ENCODE measurements at places on chromosomes 5 and 9. TPM values are rescaled to one million over a fixed set of nuclear protein-coding genes. Genes with fewer than 3 reads are reported as not detected.

Gene IFNA21
- total RNA-seq, result not detected

Gene PCDHAC2
- not detected for total RNA-seq

Gene ATG12
- total RNA-seq, result 36.4 TPM

DNA sequence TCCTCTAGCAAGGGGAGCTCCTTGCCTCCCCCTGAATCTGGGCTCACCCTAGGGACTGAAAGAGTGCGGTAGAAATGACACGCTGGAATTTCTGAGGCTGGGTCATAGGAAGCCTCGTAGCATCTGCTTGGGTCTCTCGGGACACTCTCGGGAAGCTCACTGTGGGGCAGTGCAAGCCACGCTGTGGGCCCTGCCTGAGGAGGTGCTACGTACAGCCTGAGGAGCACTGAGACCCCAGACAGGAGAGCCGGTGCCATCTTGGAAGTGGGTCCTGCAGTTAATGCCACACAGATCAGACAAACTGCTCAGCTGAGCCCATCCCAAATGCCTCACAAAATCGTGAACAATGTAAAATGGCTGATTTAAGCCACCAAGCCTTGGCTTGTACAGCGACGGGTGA lies 1.8 kb downstream of the MRPL36 start:
- peak overlapping the region; percentile 86 for H3K27ac ChIP-seq
- peak overlapping the region; percentile 90 for H3K4me3 ChIP-seq
- no peak for DNase-seq
- H3K4me1 ChIP-seq, result peaks cover 62% of the 10 kb centered on the region
- H3K27me3 ChIP-seq, result no peaks in the 10 kb centered on the region
- peaks cover 38% of the 10 kb centered on the region for H3K36me3 ChIP-seq

DNA sequence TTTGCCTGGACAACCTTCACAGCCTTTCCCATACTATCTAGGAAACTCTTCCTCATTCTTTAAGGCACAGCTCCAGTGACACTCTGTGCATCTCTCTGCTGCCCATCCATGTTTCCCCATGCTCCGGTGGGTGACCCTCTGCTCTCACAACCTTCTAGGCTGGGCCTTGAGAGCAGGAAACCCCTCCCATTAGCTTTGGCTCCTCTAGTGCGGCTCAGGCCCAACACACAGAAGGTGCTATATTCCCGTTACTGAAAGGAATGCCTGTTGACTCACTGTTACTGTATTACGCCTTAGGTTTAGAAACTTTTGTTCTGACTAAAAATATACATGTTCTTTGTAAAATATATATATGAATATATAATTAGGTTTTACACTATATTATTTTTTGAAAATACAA lies 8.1 kb upstream of the CCL28 start:
- no peaks in the 10 kb centered on the region for H3K4me1 ChIP-seq
- H3K36me3 ChIP-seq, result no peaks in the 10 kb centered on the region
- H3K4me3 ChIP-seq, result no peak overlapping the region
- no peaks in the 10 kb centered on the region for H3K27me3 ChIP-seq

DNA sequence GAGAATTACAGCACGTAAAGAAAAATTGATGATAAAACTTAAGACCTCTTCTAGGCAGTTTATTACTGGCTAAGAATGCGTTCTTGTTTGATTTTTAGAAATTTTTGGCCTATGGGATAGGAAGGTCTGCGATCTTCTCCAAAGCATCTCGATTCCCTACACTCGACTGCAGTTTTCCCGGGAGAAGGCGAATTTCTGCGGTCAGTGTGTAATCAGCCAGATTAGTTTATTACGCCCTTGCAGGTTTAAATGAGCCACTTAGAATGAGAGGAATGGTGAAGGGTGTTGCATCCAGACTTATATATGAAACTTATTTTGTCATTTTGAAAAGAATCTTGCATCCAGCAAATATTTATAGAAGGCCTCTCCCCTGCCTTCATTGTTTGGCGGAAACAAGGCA lies 1.2 kb downstream of the MTAP start:
- peaks cover 10% of the 10 kb centered on the region for H3K27me3 ChIP-seq
- peak overlapping the region; percentile 100 for H3K4me3 ChIP-seq
- peak overlapping the region; percentile 100 for H3K27ac ChIP-seq

GRCh38 chr9:93012963-93013855 lies 45.3 kb upstream of the SUSD3 start:
- peaks cover 14% of the 10 kb centered on the region for H3K4me1 ChIP-seq
- H3K36me3 ChIP-seq, result peaks cover 27% of the 10 kb centered on the region
- H3K27ac ChIP-seq, result no peak overlapping the region
- no peaks in the 10 kb centered on the region for H3K27me3 ChIP-seq

DNA sequence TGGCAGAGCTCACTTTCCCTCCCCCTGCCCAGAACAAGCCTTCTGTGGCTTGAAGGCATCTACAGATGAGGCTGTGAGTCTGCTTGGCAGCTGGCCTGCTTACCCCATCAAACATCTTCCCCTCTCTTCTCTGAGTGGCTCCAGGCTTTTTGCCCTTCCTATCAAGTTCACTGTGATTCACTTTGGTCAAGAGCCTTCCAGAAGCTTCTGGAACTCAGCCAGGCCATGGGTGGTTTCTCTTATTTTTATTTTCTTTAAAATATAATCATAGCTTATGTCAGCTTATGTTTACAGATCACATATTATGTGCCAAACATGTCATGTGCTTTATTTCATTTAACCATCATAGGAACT lies 267.0 kb downstream of the SEC61B start:
- DNase-seq, result no peak
- no peak overlapping the region for H3K27ac ChIP-seq
- no peak overlapping the region for H3K4me3 ChIP-seq
- peaks cover 23% of the 10 kb centered on the region for H3K27me3 ChIP-seq
- peaks cover 3% of the 10 kb centered on the region for H3K4me1 ChIP-seq

DNA sequence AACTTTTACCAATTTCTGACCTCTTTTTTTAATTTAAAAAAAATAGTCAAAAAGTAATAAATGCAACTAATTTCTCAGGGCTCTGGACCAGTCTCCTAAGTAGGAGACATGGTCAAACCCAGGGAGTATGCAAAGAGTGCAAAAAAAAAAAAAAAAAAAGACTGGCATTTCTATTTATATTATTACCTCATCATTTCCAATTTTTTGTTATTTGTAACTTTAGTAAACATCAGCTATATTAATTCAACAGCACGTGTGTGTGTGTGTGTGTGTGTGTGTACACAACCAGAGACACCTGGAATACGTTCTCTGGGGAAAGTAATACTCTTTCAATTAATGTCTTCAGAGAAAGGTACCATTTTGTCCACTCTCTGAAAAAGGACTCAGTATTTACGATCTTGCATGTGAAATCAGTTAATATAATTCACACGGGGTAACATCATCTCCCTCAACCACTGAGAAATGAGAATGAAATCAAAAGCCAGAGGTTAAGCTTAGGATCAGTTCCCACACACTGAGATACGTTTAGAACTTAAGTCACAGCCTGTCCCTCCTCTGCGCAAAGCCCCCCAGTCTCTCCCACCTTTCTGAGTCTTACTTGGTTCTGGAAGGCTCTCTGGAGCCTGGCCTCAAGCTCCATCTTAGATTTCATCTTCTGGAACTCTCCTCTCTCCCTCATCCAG lies 21.9 kb downstream of the ZNF608 start:
- H3K27ac ChIP-seq, result no peak overlapping the region
- H3K4me1 ChIP-seq, result no peaks in the 10 kb centered on the region
- peaks cover 7% of the 10 kb centered on the region for H3K27me3 ChIP-seq
- H3K4me3 ChIP-seq, result no peak overlapping the region

GRCh38 chr5:27855491-27855890 lies 817.1 kb upstream of the CDH9 start:
- no peak overlapping the region for H3K27ac ChIP-seq
- no peak for DNase-seq
- H3K27me3 ChIP-seq, result no peaks in the 10 kb centered on the region
- no peaks in the 10 kb centered on the region for H3K36me3 ChIP-seq
- H3K4me1 ChIP-seq, result no peaks in the 10 kb centered on the region
- H3K4me3 ChIP-seq, result no peak overlapping the region

DNA sequence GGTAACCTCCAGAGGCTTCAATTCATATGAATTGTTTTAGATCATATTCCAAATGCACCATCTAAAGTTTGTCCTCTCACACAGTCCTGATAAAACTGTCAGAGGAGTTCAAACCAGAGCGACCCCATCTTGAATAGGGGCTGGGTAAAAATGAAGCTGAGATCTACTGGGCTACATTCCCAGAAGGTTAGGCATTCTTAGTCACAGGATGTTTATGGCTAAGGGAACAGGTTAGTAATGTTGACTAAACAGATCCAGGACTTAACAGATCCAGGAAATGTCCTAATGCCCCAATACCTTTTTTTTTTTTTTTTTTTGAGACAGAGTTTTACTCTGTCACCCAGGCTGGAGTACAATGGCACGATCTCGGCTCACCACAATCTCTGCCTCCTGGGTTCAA lies 192.6 kb upstream of the PRDM9 start:
- no peak overlapping the region for H3K4me3 ChIP-seq
- no peaks in the 10 kb centered on the region for H3K27me3 ChIP-seq
- no peak overlapping the region for H3K27ac ChIP-seq

- H3K27ac ChIP-seq, result no peak overlapping the region
- no peaks in the 10 kb centered on the region for H3K36me3 ChIP-seq
- H3K27me3 ChIP-seq, result no peaks in the 10 kb centered on the region
Measured at GRCh38 chr9:110588296-110588695, 8.8 kb upstream of the SVEP1 start.

Measured in activated naive CD8-positive, alpha-beta T cell treated with anti-CD3 and anti-CD28 coated beads for 36 hours (primary cell).